ENCODE measurements at places on chromosomes 6 and 20. TPM values are rescaled to one million over a fixed set of nuclear protein-coding genes. Genes with fewer than 3 reads are reported as not detected.

DNA sequence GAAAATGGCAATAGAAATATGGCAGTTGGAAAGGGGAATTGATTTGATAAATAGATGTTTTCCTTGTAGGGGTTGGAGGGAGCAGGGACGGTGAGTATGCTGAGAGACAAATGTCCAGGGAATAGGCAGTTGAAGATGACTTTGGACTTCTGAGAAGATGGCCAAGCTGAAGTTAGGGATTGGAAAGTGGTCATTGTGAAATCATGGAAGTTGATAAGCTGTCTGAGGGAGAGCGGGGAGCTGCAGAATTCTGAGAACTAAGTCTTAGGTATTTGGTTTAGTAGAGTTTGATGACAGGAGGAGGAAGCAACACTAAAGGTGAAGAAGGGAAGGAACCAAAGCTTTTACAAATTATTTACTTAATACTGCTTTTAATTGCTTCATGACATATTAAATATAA lies 15.1 kb downstream of the NDUFAF5 start:
- peaks cover 2% of the 10 kb centered on the region for H3K36me3 ChIP-seq
- H3K27ac ChIP-seq = no peak overlapping the region
- H3K27me3 ChIP-seq = no peaks in the 10 kb centered on the region
- DNase-seq = no peak

- H3K27ac ChIP-seq = no peak overlapping the region
- no peaks in the 10 kb centered on the region for H3K36me3 ChIP-seq
- no peaks in the 10 kb centered on the region for H3K4me1 ChIP-seq
- H3K4me3 ChIP-seq = no peak overlapping the region
- peaks cover 13% of the 10 kb centered on the region for H3K27me3 ChIP-seq
Observed at GRCh38 chr6:43890197-43891062, 120.4 kb downstream of the VEGFA start.

DNA sequence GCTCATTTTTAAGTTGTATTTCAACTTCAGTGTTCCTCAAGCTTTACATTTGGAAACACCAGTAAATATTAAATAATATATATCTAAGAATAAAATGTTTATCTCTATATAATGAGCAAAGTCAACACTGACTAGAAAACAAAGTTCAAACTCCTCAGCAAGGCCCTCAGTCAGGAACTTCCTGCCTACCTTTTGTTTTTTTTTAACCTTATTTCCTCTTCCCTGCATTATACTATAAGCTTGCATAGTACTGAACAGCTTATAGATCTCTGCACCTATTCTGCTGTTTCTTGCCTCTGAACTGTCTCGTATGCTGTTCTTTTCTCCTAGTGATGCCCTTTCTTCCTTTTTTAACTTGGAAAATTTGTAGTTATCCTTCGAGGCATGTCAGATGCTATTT lies 29.6 kb downstream of the ADGB start:
- no peak overlapping the region for H3K4me3 ChIP-seq
- H3K27ac ChIP-seq = no peak overlapping the region
- H3K4me1 ChIP-seq = no peaks in the 10 kb centered on the region
- H3K27me3 ChIP-seq = no peaks in the 10 kb centered on the region

- H3K4me3 ChIP-seq = no peak overlapping the region
- H3K27ac ChIP-seq = no peak overlapping the region
- no peaks in the 10 kb centered on the region for H3K4me1 ChIP-seq
- H3K36me3 ChIP-seq = no peaks in the 10 kb centered on the region
- H3K27me3 ChIP-seq = peaks cover 35% of the 10 kb centered on the region
Observed at GRCh38 chr20:38373898-38374297, 27.6 kb downstream of the LBP start.

GRCh38 chr6:115004204-115004603 lies 661.4 kb upstream of the HS3ST5 start:
- H3K27me3 ChIP-seq = no peaks in the 10 kb centered on the region
- no peak for DNase-seq
- H3K4me3 ChIP-seq = no peak overlapping the region

- H3K4me3 ChIP-seq = no peak overlapping the region
- no peaks in the 10 kb centered on the region for H3K27me3 ChIP-seq
- no peak for DNase-seq
- no peaks in the 10 kb centered on the region for H3K36me3 ChIP-seq
- H3K4me1 ChIP-seq = peaks cover 2% of the 10 kb centered on the region
- H3K27ac ChIP-seq = no peak overlapping the region
Observed at GRCh38 chr6:113777601-113778000, 79.5 kb upstream of the MARCKS start.

- H3K4me1 ChIP-seq = no peaks in the 10 kb centered on the region
- no peak overlapping the region for H3K4me3 ChIP-seq
- no peak overlapping the region for H3K27ac ChIP-seq
Observed at GRCh38 chr6:89434954-89435353, 2.0 kb downstream of the ANKRD6 start.

Gene MROH8
- 1.2 TPM for total RNA-seq

DNA sequence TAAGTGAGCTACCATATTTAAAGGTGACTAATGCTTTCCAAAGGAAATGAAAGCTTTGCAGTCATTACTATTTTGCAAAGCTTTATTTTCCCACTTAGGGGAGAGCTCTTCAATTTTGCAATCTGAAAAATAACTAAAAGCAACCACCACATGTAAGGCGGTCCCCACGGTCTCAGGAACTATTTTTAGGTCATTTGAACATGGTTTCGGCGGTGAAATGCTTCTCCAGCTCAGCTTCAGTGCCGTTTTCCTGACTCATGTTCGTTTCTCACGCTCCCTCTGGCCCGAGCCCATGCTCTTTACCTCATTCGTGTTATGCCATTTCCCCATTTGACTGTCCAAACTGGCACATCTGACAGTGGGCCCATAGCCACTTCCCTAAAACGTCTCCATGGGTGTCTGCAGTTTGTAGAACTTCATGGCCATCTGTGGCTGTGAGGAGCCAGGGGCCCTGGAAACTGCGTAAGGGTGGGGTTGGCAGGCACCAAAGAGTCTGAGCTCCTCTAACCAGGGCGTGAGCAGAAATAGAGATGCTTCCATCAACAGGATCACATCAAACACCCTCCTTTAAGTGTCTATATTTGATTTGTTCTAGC lies 46.5 kb downstream of the ADTRP start:
- no peaks in the 10 kb centered on the region for H3K27me3 ChIP-seq
- peak overlapping the region; percentile 62 for H3K27ac ChIP-seq
- no peaks in the 10 kb centered on the region for H3K36me3 ChIP-seq
- no peaks in the 10 kb centered on the region for H3K4me1 ChIP-seq
- no peak overlapping the region for H3K4me3 ChIP-seq

GRCh38 chr20:31522731-31523130 lies 8.5 kb downstream of the HM13 start:
- no peak for DNase-seq
- H3K4me3 ChIP-seq = no peak overlapping the region
- peaks cover 2% of the 10 kb centered on the region for H3K36me3 ChIP-seq
- no peaks in the 10 kb centered on the region for H3K4me1 ChIP-seq
- H3K27ac ChIP-seq = no peak overlapping the region

GRCh38 chr6:41451039-41451438 lies 95.1 kb upstream of the FOXP4 start:
- H3K4me1 ChIP-seq = peaks cover 3% of the 10 kb centered on the region
- H3K4me3 ChIP-seq = no peak overlapping the region
- no peak for DNase-seq
- H3K36me3 ChIP-seq = no peaks in the 10 kb centered on the region
- peaks cover 15% of the 10 kb centered on the region for H3K27me3 ChIP-seq
- no peak overlapping the region for H3K27ac ChIP-seq

DNA sequence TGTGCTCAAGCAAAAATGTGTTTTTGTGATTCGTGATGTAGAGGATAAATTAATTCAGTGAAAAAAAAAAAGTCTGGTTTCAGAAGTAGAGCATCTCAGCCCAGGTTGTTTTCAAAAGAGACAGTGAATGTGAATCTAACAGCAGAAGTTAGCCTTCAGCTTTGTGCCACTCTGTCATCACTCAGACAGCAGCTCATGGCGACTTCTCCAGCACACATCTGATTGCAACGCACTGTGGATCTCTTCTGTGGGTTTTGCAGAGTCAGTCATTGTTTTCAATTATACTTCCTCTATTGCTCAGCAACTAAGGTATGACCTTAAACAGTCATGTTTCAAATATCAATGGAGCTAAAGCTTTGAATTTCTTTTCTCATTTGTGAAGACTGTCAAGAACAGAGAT lies 335.5 kb upstream of the POU3F2 start:
- peak; percentile 64 for DNase-seq
- no peak overlapping the region for H3K4me3 ChIP-seq
- H3K27ac ChIP-seq = no peak overlapping the region

Measured in fibroblast of lung (primary cell).